ENCODE measurements at places on chromosomes 6 and 20. TPM values are rescaled to one million over a fixed set of nuclear protein-coding genes. Genes with fewer than 3 reads are reported as not detected.

Gene CMTR1
- polyA plus RNA-seq = 14.1 TPM

Gene ADAM33
- 29.8 TPM for polyA plus RNA-seq

Gene CALHM5
- polyA plus RNA-seq = 0.15 TPM

Gene MUC22
- polyA plus RNA-seq = not detected

Gene GPX5
- polyA plus RNA-seq = not detected

Gene GGT7
- polyA plus RNA-seq = 4.1 TPM

- no peaks in the 10 kb centered on the region for H3K27me3 ChIP-seq
- no peak overlapping the region for H3K4me3 ChIP-seq
- no peak for DNase-seq
- H3K4me1 ChIP-seq = no peaks in the 10 kb centered on the region
Observed at GRCh38 chr6:84280030-84280429, 52.6 kb upstream of the CEP162 start.

- no peaks in the 10 kb centered on the region for H3K27me3 ChIP-seq
- H3K4me3 ChIP-seq = no peak overlapping the region
- peaks cover 33% of the 10 kb centered on the region for H3K4me1 ChIP-seq
- peaks cover 11% of the 10 kb centered on the region for H3K36me3 ChIP-seq
- H3K27ac ChIP-seq = no peak overlapping the region
Observed at GRCh38 chr6:118935978-118936703, 1.2 kb upstream of the MCM9 start.

DNA sequence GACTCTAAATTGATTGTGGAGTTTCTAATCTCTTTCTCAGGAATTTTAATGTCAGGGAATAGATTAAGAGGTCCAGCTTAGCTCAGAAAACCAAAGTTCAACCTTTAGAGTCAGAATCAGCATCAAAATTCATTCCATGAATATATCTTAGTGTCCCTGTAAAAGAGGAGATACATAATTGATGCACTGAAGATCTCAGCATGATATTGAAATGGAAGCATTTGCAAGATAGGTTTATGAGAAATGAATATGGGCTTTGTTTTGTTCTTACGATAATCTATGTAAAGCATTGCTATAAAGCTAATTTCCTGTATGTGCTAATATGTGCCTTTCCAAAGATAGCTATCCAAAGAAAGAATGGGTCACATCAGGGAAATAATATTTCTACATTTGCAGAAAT, 404.5 kb upstream of the HSF2 start:
- H3K27me3 ChIP-seq = no peaks in the 10 kb centered on the region
- no peaks in the 10 kb centered on the region for H3K4me1 ChIP-seq

DNA sequence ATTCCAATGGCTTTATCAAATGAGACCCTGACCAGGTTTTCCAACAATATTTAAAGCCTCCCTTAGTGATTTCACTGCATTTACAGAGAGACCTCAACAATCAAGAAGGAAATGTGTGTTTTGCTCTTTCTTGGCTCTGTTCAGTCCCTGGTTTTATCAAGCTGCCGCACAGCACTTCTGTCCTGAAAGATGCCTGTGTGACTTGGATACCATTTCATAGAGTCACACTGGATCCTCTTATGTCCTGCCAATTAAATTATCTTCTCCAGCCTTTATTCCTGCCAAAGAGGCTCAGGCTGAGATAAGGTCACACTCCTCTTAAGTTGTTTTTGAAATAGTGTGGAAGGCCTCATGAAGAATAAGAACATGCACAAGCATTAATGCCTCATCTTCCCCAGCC, 197.0 kb upstream of the RNF217 start:
- H3K27me3 ChIP-seq = no peaks in the 10 kb centered on the region
- no peaks in the 10 kb centered on the region for H3K36me3 ChIP-seq
- H3K27ac ChIP-seq = no peak overlapping the region
- H3K4me3 ChIP-seq = no peak overlapping the region
- DNase-seq = no peak
- no peaks in the 10 kb centered on the region for H3K4me1 ChIP-seq

- no peaks in the 10 kb centered on the region for H3K27me3 ChIP-seq
- no peak overlapping the region for H3K27ac ChIP-seq
- no peaks in the 10 kb centered on the region for H3K4me1 ChIP-seq
- no peaks in the 10 kb centered on the region for H3K36me3 ChIP-seq
- no peak overlapping the region for H3K4me3 ChIP-seq
- DNase-seq = no peak
Observed at GRCh38 chr6:109840796-109841195, 137.3 kb upstream of the GPR6 start.

GRCh38 chr6:28898710-28898965, 25.1 kb downstream of the TRIM27 start:
- H3K36me3 ChIP-seq = peaks cover 36% of the 10 kb centered on the region
- no peak overlapping the region for H3K27ac ChIP-seq
- no peak for DNase-seq

DNA sequence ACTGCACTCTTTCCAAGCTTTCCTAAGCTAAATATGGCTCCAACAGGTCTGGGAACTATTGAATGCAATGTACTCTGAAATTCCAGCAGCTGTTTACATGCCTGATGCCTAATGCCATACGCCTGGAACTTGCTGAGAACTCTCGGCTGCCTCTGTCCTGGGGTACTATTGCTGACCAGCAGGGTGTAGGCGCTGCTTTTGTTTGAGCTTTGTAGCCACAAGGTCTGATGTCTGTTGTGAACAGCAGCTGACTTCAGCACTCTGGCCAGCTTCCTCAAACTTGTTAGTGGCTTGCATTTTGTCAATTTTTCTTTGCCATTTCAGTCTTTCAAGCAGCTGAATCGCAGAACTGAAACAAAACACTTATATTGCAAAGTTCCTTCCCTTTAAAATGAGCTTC, 26.7 kb downstream of the SAYSD1 start:
- no peaks in the 10 kb centered on the region for H3K36me3 ChIP-seq
- no peak overlapping the region for H3K4me3 ChIP-seq
- no peaks in the 10 kb centered on the region for H3K4me1 ChIP-seq

DNA sequence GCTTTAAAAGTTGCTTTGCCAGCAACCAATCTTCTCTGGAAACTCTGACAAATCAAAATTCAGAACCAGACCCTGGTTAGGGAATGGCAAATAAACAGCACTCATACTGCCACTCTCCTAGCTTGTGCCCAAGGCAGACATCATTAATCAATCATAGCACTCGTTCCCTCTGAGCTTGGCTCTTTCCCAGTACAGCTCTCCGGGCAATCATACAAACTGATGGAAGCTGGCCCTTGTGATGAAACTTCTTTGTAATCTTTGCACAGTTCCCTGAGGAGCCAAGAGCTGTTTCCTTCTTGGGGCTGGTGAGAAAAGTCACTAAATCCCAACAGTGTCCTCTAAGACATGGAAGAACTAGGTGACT, 34.7 kb downstream of the KIAA1755 start:
- H3K27ac ChIP-seq = no peak overlapping the region
- no peaks in the 10 kb centered on the region for H3K27me3 ChIP-seq
- DNase-seq = no peak
- H3K4me3 ChIP-seq = no peak overlapping the region

DNA sequence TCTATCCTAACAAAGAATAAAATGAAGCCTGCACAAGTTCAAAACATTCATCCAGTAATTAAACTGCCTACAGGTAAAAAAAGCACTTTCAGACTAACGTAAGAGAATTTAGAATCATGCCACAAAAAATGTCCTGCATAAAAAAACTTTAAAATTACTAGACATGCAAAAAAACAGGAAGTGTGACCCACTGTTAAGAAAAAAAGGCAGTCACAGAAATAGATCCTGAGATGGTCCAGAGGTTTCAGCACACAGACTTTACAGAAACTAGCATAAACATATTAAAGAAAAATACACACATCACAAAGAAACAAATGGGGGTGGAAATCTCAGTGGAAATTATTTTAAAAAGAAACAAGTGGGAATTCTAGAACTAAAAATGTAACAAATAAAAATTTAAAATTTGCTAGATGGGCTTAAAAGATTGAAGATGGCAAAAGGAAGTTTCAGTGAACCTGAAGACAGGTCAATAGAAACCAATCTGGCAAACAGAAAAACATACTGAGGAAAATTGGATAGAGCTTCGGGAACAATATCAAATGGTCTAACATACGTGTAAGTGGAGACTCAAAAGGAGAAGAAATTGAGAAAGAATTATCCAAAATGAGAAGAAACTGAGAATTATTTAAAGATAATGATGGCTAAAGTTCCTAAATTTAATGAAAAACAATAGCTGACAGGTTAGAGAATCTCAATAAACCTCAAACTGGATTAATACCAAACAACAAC, 3.4 kb upstream of the ZNF133 start:
- no peak overlapping the region for H3K4me3 ChIP-seq
- DNase-seq = no peak
- H3K27ac ChIP-seq = no peak overlapping the region
- H3K4me1 ChIP-seq = peaks cover 18% of the 10 kb centered on the region
- no peaks in the 10 kb centered on the region for H3K36me3 ChIP-seq
- H3K27me3 ChIP-seq = no peaks in the 10 kb centered on the region

DNA sequence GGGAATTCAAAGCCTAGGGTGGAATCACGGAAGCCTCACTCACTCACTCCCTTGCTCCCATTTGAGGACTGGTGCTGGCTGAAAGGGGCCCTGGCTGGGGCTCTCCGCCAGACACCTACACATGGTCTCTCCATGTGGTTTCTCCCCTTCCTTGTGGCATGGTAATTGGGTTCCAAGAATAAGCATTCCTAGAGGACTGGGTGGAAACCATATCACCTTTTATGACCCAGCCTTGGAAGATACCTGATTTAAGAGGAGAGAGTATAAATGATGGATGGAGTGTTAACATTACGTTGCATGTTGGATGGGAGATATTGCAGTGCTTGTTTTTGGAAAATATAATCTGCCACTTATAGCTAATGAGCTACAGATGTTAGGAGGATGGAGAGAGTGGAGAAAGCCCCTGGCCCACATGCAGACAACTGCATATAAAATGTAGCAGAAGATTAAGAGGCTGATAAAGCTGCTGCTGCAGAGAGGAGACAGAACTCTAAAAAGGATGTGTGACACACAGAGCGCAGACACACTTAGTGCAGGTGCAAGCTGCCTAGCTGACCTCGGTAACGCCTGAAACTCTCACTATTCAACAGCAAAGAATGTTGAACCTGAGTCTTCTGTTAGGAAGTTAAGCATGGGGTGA, 23.3 kb upstream of the CDKN1A start:
- no peak overlapping the region for H3K27ac ChIP-seq
- no peaks in the 10 kb centered on the region for H3K36me3 ChIP-seq
- H3K4me3 ChIP-seq = no peak overlapping the region
- DNase-seq = no peak
- no peaks in the 10 kb centered on the region for H3K4me1 ChIP-seq

GRCh38 chr6:120681204-120681603, 653.1 kb downstream of the TBC1D32 start:
- H3K27ac ChIP-seq = no peak overlapping the region
- no peaks in the 10 kb centered on the region for H3K4me1 ChIP-seq
- H3K27me3 ChIP-seq = no peaks in the 10 kb centered on the region
- no peak overlapping the region for H3K4me3 ChIP-seq
- H3K36me3 ChIP-seq = no peaks in the 10 kb centered on the region

GRCh38 chr20:62735331-62735821, 26.7 kb downstream of the NTSR1 start:
- no peaks in the 10 kb centered on the region for H3K27me3 ChIP-seq
- H3K27ac ChIP-seq = no peak overlapping the region
- no peak overlapping the region for H3K4me3 ChIP-seq
- no peak for DNase-seq

DNA sequence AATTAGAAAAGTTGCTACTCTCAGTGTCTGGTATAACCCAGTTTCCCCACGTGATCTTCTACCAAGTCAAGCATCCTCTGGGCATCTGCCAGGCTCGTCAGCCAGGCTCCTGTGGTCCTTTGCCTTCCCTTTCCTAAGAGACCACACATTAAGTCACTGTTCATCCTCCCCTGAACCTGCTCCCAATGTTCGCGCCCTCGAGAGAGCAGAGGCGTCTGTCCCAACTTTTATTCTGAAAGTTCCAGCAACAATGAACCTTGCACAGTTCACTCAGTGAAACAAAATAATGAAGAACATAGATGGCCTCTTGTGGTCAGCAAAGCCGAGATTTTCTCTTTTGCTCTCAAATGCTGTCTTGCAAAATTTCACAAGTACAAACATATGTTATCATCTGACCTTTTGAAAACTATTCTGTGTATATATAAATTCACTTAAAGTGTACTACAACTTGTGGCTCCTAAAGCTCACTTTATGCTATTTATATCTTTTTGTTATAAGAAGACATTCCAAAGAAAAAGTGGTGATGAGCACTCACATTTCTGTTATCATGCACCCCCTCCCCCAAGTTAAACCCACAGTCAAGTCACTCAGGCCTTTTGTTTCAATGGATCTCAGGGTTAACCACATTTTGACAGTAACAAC, 39.2 kb upstream of the NHSL1 start:
- no peaks in the 10 kb centered on the region for H3K27me3 ChIP-seq
- no peak overlapping the region for H3K4me3 ChIP-seq
- peaks cover 86% of the 10 kb centered on the region for H3K4me1 ChIP-seq
- peak overlapping the region; percentile 15 for H3K27ac ChIP-seq
- no peaks in the 10 kb centered on the region for H3K36me3 ChIP-seq
- peak; percentile 55 for DNase-seq

DNA sequence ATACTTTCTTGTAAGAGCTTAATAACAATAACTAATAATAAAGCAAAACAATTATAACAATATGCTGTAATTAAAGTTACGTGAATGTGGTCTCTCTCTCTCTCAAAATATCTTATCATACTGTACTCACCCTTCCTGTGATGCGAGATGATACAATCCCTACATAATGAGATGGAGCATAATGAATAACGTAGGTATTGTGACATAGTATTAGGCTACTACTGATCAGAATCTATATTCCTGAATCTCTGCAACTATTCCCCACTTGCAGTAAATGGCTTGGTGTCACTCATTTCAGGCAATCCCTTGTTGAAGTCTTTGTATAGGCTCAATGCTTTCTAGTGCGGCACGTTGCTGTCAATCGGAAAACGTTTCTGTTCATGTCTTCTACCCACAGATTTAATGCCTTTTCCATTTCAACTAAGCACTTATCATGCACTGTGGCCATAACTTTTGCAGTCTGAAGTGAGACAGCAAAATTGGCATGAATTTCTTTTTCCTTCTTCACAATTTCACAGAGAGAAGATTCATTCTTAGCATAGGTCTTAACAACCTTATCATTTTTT, 32.3 kb downstream of the MOXD1 start:
- no peaks in the 10 kb centered on the region for H3K36me3 ChIP-seq

- no peak for DNase-seq
- H3K4me1 ChIP-seq = peaks cover 37% of the 10 kb centered on the region
Observed at GRCh38 chr6:10418862-10419748, 4.2 kb upstream of the TFAP2A start.

DNA sequence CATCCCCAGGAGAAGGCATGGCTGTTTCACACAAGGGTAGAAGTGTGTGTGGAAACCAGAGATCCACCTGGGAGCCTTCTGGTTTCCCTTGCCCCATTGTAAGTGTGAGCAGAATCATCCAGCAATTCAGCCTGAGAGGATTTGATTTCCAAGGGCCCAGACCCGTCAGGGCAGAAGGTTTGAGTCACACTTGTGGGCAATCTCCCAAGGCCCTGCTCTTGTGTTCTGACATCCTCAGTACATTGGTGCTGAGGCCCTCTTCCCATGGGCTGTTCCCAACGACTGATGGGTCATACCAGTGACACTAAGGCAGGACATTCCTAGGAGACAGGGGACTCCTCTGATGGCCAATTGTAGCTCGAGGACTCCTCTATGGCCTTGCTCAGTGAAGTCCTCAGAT, 58.2 kb upstream of the POLR1H start:
- no peaks in the 10 kb centered on the region for H3K27me3 ChIP-seq
- H3K4me3 ChIP-seq = no peak overlapping the region
- DNase-seq = no peak
- H3K36me3 ChIP-seq = no peaks in the 10 kb centered on the region

Measured in stomach (tissue), 19 donors.